ENCODE measurements at places on chromosomes 3 and 15.

DNA sequence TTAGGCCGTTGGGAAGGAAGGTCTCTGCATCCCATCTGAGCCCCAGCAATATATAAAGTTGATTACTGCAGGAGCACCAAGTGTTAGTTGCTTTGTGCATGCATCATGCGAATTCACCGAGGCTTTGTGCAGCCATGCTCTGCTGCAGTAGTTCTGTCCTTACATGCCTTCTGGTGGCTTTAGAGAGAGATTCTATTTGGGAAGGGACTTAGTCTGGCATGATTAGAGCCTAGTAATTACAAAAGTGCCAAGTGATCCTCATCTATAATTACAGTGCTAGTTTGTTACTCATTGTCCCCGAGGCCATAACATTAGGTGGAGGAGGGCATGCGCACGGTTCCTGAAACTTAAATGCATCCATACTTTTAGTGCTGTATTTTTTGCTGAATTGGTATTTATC lies 353.6 kb downstream of the CNTN4 start:
- no peak for DNase-seq

- DNase-seq, result no peak
These were observed 538.1 kb downstream of the MAGI1 start for GRCh38 chr3:65500398-65501306.

- DNase-seq, result no peak
These were observed 4.9 kb upstream of the TBC1D5 start for GRCh38 chr3:17747174-17747889.

DNA sequence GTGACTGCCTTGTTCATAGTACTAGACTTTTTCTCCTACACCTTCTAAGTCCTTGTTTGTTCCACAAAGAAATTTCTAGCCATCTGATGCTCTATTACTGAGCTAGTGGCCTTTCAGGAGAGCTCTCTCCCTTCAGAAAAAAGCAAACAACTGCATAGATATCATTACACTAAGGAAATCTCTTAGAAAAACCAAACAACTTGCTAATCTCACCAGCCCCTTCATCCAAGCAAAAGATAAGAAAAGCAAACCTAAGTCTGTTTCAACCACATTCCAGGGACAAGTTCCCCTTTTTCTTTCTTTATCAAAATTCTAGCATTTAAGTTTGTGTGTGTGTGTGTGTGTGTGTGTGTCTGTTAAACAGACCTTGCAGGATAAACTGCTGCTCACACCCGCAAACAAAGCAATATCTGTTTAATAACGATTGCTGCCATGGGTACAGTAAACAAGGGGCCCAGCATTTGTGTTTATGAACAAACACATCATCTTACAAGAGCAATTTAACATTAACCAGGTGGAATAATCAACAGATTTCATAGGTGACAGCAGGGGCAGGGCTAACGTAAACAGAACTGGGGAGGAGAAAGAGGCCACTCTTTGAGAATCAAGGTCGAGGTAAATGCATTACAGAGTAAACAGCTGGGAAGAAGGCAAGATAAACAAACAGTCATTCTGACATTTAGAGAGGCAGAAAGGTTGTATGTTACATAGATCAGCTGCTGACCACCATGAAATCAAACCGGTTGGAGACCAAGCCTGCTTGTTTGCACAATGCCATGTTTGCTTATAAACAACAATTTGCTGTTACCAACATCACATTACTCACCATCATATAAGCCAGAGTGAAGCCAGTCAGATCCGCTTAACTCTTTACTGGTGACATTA lies 375.1 kb downstream of the FOXP1 start:
- no peak for DNase-seq

DNA sequence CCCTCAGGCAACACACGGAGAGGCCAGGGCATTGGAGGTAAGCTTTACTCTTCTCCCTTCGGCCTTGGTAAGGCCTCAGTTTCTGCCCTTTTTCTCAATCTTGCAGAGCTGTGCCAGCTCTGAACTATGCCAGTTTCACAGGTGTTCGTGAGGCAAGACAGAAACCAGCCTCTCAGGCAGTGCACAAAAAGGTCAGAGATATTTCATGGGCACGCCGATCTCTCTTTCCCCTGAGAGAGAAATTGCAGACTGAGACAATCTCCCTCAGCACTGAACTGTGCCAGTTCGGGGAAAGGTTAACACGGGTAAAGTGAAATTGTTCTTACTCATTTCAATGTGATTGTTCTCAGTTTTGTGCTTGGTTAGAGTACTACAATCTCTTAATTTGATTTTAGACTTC lies 88.5 kb downstream of the GMNC start:
- DNase-seq, result no peak

- no peak for DNase-seq
These were observed 7.6 kb downstream of the CHSY1 start for GRCh38 chr15:101244036-101244781.

GRCh38 chr15:61025308-61025707 lies 203.8 kb downstream of the RORA start:
- DNase-seq, result no peak

- no peak for DNase-seq
These were observed 32.9 kb upstream of the CYP11A1 start for GRCh38 chr15:74400313-74400860.

DNA sequence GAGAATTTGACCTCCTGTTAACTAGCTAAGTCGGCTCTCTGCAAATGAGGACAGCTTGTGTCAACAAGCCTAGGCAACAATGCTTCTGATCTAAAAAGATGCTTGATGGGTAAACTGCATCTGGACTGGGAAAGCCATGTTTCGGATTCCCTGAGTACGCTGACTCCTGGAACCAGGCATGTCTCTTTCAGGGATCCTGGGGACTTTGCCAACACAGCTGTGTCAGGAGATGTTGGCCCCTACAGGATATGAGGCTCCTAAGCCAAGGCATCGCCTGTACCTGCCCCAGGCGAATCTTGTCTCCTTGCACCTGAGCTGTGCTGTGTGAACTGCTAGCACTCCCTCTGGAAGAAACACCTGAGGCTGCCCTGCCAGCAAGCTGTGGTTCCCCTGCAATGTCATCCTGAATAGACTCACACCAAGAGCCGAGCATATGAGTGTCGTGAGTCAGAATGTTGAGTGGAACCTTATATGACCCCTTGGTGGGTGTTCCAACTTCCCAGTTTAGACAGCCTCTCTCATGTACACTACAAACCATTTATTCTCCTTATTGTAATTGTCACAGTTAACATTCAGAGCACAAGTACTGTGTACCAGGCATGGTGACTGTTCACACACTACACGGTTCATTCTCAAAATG lies 17.0 kb downstream of the EOGT start:
- no peak for DNase-seq

DNA sequence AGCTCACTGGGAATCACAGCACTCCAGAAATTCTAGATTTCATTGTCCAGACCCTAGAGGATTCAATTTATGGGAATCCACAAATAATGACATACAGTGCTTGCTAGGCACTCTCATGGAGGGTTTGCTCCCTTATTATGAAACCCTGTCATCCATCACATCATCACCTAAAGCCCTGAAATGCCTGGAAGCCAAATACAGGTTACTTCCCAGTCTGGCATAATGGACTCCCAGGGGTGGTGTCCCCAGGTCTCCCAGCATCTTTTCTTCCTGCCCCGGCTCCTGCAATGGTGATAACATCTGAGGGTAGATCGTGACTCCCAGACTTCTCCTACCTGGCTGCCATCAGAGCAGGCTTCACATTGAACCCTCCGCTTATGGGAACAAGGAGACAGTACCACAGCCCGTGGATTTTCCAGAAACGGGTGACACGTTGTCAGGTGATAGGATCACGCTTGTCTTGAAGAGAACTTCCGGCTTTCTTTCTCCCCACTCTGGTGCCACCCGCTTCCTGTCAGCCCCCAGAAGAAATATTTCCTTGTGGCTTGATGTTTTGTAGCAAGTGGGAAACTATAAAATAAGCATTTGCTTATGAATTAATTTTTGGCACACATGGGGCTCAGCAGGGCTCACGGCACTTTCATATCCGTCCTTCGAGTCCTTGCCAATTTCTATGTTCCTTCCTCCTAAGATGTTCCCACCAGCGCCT lies 238.7 kb upstream of the BHLHE40 start:
- no peak for DNase-seq

GRCh38 chr3:118809696-118810498 lies 224.7 kb downstream of the IGSF11 start:
- no peak for DNase-seq

DNA sequence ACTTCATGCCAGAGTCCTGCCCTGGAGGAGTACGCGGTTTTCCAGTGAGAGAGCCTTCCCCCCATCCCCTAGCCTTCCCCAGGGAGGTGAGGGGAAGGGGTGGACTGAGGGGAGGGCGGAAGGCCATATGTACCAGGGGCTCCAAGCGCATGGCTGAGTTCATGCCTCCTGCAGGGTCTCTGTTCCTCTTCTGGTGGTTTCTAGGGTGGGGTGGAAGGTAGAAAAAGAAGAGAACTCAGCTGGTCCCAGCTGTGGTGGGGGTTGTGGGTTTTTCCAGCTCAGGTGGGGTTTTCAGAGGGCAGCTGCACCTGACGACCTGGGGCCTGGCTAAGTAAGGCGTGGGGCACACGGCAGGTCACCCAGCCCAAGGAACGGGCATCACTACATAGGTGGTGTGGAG lies 10.7 kb upstream of the IQSEC1 start:
- no peak for DNase-seq

DNA sequence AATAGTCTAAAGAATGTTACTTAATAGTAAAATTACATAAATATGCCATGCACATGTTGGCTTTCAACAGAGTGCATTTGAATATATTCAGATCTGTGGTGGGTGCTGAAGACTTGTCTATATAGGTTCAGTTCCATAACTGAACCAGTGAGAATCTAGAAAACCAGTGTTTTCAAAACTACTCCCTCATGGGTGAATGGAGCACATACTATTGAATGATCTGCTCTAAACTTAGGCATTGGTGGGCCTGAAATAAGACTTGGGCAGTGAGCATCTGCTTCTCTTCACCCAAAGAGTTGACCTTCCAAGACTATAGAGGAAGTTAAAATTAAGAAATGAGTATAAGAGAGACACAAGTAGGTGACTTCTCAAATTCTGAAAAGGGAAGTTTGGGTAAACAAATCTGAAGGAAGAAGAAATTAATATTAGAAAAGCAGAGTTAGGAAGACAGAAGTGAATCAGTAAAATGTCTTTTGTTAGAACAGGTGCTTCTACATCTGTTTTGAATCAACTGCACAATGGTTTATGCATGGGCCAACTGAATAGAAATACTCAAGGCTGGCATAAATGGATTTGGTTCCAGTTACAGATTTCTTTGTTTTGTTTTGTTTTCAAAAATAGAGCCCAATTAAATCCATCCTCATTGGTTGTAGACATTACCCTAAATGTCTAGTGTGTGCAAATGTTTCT lies 19.3 kb downstream of the ALCAM start:
- DNase-seq, result no peak

DNA sequence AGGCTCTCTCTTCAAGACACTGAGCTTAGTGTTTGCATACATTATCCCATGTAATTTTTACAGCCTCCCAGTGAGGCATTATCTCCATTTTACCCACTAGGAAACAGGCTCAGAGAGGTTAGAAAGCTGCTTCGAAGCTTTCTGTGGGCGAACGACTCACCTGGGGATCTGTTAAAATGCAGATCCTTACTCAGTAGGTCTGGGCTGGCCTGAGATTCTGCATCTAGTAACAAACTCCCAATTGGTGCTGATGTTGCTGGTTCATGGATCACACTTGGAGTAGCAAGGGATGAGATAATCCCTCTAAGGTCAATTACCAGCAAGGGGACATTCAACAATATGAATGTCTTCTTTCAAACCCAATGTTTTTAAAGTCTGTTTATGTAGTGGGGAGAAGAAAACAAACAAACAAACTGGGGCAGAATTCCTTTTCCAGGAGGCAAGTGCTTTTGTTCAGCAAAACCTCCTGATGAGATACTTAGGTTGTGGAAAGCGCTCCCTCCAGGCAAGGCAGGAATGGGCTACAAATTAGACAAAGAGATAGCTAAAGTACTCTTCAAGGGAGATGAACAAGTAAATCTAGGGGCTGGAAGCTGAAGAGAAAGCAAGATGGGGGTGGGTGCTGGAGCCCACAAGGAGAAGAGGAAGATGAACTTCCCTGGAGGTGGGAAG lies 311.9 kb downstream of the SHQ1 start:
- no peak for DNase-seq

GRCh38 chr3:98406034-98406433 lies 15.6 kb downstream of the OR5K3 start:
- no peak for DNase-seq

- peak; percentile 51 for DNase-seq
These were observed at the start of gene UACA for GRCh38 chr15:70763120-70763949. Gene UACA, minus strand, starts transcription at chr15:70763558. Its CDS starts 151 bp downstream, at chr15:70763407.

DNA sequence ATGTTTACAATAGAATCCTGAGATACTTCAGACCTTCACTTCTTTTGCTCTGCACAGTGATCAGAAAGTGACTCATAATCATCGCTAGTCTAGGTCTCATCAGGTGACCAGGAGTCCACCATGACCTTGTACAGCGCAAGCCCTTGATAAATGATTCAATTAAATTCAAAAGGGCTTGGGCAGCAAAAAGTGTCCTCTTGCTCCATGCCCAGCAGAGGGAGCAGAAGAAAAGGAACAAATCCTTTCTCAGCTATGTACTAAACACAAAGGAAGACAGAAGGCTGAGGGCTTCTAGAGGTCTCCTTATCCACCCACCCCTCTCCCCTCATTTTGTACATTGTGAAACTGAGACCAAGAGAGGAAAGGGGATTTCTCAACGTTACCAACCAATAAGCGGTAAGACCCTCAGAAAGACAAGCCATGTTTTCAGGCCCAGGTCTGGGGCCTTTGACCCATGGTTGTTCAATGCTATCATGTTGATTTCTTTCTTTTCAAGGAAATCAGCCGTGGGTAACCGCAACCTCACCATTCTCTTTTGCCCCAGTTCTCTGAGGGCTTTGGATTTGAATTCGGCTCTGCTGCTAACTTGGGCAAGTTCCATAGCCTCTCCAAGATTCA lies 74.8 kb downstream of the AQP9 start:
- no peak for DNase-seq

GRCh38 chr3:169026543-169027182 lies 636.8 kb downstream of the MECOM start:
- no peak for DNase-seq

DNA sequence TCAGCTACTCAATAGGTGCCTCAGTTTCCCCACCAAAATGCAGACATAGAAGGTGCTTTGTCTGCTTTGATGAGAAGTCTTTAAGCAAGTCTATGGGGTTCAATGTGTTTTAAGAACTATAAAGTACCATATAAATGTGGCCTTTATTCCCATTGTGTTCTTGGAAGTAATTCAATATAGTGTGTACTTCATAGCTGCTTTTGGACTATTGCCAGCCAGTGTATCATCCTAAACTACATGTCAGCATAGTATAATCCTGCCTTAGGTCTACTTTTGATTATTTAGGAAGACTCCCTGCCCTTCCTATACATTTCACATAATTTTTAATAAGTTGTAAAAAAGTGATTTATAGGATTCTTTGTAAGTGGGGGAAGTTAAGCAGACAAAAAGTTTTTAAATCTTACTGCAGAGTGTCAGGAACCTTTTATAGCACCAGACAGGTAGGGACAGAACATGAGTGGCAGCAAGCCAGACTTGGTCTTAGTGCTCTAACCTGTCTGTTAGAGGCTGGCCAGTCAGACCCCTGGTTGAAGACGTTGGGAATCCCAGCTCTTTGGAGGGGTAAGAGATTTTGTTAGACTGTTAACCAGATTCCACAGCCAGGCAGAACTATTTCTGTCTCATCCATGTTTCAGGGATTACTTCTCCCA lies 48.4 kb downstream of the MLH1 start:
- no peak for DNase-seq

- no peak for DNase-seq
These were observed 66.4 kb downstream of the RFTN1 start for GRCh38 chr3:16447135-16447534.

- DNase-seq, result no peak
These were observed 2.1 kb upstream of the CLDN18 start for GRCh38 chr3:138007898-138008297.
